ENCODE measurements at places on chromosomes 1 and 21.

DNA sequence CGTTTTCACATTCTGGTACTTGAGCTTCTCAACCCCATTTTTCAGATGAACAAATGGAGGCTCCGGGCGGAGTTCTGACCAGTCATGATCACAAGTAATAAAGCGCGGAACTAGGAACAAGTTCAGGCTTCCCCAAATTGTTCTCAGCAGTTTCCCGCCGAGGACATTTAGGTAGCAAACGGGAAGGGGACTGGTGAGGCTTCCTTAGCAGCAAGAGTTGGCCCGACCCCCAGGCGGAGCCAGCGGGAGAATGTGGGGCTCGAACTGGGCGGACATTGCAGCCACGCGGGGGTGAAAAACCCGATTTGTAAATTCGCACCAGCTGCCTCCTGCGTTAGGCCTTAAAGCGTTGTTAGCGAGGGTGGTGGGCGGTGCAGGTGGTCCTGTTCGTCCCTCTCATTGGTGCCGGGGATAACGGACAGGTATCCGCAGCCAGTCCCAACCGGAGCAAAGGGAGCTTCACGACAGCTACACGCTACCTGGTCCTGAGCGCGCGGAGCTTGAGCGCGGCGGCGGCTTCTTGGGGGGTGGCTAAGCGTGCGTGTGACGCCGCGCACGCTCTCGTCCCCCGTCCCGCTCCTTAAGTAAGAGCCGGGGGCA, 15.3 kb downstream of the SEMA6C start:
- DNase-seq, result peak; percentile 78

DNA sequence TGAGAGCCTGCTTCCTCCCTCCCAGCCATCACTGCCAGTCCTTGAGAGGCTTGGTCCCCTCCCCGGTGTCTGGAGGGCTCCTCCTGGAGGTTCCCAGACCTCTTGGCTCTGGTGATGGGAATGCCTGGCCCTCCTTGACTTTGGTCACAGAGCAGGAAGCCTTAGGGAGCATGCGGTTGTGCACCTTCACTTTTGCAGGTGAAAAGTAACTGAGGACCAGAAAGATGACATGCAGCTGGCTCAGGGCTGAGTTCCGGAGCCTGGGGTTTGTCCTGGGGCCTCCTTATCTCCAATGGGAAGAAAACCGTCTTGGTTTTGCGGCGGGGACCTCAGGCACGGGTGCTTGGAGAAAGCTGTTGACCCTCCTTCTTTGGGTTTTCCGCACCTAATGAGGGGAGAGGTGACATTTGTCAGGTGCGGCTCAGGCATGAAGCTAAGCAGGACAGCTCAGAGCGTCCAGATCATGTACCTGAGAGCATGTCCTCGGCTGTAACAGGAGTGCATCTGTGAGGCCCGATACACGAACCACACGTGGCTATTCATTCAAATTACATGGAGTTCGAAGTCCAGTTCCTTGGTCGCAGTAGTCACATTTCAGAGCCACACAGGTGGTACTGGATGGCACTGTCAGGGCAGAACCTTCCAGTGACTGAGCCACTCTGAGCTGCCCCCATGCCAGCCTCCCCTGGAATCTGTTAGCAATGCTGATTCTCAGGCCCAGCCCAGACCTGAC, 608 bp upstream of the MX2 start:
- DNase-seq, result no peak

GRCh38 chr1:178183796-178184195, 89.9 kb downstream of the RASAL2 start:
- no peak for DNase-seq

DNA sequence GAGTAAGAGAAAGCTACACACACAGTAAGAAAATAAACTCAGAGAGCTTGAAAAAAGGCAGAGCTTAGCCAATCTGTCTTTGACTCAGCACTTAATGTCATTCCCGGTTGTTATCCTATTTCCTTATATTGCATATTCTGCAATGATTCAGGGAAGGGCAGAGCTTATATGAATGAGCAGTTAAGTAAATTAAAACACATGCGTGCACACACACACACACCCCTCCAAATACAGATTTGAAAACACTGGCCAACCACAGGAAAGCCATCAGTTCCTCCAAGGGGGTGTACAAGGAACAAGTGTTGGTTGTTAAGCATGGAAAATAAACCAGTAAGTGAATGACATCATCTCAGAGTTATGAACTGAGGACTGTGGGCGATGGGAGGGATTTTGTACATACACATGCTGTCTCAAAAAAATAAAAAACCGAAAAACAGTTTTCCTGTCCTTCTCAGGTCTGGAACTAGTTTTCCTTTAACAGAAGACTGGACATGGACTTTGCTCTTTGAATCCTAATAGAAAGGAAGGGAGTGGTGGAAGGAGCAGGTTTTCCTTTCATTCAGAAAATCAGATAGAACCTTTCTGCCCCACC, 1.0 kb downstream of the IQGAP3 start:
- no peak for DNase-seq

GRCh38 chr1:221672965-221673364, 68.9 kb downstream of the DUSP10 start:
- no peak for DNase-seq

DNA sequence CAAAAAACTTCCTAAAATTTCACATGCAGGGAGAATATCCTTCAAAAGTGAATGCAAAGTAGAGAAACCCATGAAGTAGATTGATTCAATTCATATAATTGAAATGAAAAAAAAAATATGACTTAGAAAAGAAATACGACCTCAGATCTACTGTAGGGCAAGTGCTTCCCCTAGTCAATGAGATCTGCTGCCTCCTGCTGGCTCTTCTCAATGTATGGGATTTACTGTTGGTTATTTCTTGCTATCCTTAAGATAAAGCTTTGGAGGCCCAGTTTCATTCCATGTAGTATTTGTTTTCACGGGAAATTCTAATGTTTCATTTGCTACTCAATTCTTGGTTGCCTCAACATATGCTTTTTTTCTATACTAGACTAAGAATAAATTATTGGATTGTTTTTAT, 46.2 kb downstream of the ZNF648 start:
- DNase-seq, result no peak

GRCh38 chr1:223008808-223009207, 134.2 kb downstream of the TLR5 start:
- no peak for DNase-seq

DNA sequence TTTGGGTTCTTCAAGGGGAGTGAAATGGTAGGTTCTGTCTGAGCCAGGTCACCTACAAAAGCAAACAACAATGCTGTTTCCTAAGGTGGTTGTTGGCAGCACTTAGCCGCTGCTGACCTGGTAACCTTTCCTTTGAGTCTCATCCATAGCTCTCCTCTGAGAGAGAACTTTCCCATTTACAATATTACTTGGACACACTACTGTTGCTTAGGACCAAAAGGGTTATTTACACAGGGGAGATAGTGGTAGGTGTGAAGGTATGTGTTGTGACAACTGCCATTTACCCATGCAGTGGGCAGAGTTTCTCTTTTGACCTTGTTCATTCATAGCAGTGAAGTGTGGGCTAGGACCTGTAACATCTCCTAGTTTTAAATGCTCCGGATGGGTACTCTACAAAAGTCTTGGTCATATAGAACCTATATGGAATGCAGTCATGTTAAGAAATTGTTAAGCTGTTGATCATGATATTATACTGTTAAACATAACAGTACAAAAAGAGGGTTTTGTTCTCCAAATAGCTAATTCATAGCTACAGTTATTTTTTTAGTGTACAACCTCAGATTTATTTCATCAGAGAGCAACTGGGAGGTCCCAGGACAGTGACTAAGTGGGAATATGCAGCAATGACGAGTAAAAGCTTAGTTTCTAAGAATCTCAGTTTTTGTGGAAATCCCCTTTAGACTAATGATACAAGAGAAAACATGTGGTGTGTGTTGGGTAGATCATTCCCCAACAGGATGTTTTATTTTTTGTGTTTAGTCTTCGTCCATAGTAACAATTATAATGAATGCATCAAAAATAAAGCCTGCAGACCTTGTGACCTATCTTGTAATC, 219.7 kb downstream of the NFIA start:
- no peak for DNase-seq

GRCh38 chr1:196933531-196934189, 9.9 kb upstream of the CFHR2 start:
- no peak for DNase-seq

DNA sequence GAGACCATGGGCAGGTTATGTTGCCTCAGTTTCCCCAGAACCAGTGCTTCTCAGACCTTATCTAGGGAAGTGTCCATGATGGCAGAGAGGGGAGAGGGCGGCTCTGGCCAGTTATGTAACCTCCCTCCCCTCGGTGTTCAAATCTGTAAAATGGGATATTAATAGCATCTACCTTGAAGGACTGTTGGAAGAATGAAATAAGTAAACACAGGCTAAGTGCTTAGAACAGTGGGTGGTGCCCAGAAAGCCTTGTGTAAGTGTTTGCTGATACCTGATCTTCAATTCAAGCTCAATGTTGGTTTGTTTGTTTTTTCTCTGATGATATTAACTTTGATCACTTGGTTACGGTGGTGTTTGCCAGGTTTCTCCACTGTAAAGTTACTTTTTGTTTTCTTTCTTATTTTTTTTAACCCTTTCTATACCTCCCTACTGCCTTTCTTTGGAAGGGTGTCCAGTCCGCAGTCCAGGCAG, 34.9 kb downstream of the EPHA2 start:
- no peak for DNase-seq

GRCh38 chr21:38229260-38229877, 27.4 kb upstream of the KCNJ15 start:
- no peak for DNase-seq

DNA sequence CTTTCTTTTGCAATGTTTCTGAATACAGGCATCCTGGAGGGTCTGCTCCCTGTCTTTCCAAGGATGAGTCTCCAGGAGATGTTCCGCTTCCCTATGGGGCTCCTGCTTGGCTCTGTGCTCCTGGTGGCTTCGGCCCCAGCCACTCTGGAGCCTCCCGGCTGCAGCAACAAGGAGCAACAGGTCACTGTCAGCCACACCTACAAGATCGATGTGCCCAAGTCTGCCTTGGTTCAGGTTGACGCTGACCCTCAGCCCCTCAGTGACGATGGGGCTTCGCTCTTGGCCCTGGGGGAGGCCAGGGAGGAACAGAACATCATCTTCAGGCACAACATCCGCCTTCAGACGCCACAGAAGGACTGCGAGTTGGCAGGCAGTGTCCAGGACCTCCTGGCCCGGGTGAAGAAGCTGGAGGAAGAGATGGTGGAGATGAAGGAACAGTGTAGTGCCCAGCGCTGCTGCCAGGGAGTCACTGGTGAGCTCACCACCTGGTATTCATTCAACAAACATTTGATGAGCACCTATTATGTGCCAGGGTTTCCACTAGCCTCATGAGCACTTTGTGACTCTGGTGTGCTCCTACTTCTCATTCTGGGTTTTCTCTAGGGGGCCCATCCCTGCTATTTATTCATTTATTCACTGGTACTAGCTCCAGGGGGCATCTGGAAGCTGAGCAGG, 9.9 kb downstream of the TNN start:
- no peak for DNase-seq

- DNase-seq, result no peak
These were observed 15.4 kb downstream of the KCNH1 start for GRCh38 chr1:211118407-211119102.

DNA sequence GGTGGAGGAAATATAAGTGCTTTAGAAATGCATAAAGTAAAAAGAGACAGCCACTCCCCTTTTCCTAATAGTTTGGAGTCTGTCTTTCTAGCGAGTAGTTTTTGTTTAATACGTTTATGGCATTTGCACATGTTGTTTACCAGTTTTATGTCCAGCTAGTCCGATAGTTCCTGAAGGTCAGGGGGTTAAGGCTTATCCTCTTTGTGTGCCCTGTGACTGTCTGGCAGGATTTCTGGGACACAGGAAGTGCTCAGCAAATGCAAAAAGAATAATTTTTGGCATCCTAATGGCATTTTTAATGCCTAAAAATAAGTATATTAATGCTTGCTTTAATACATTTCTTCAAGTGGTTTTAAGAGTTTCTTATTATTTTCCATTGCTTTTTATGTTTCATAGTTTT, 58.4 kb downstream of the DYRK1A start:
- no peak for DNase-seq

DNA sequence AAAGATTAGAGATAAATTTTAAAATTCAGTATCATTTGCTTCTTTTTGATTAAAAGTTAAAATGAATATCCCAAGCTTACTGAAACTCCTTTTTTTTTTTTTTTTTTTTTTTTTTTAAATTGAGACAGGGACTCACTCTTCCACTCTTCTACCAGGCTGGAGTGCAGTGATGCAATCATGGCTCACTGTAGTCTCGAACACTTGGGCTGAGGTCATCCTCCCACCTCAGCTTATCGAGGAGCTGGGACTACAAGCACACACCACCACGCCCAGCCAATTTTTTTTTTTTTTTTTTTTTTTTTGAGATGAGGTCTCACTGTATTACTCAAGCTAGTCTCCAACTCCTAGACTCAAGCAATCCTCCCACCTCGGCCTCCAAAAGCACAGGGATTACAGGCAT, 92.1 kb upstream of the RGS18 start:
- no peak for DNase-seq

DNA sequence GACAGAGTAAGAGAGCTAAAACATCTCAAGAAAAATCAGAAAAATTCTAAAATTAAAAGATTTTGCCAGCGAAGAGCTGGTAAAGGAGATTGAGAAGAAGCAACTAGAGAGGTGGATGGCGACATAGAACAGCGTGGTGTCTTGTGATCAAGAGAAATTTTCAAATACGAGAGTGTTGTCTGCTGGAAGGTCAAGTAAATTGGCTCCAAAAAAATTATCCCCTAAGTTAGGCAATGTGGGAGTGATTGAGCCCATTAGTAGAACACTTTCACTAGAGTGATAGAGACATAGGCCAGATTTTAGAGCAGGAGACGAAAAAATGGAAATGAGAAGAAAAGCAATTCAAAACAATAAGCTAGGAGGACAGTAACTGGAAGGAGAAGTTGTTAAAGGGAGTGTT, 94.3 kb upstream of the MPC2 start:
- no peak for DNase-seq

DNA sequence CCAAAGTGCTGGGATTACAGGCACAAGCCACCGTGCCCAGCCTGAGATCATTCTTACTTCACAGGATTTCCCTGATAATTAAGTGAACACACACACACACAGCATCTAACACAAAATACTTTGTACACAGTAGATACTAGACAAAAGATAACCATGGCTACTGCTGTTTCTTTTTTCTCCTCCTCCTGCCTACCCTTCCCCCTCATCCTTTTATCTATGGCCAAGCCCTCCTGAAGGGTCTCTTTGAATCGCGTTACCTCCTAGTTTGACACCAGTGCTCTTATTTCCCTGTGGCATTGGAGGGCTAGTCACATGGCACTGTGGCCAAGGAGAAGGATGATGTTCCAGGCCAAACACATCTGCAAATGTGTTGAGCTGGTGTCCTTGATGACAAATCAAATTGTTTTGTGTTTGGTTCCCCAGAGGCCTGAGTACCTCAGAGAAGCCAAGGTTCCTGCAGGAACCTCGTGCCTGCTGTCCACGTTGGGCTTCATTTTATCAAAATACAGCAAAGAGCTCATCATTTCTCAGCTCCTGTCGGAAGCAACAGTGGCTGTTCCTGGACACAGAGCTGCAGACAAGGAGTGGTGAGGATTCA, 20.6 kb downstream of the NDUFS5 start:
- DNase-seq, result no peak

GRCh38 chr1:156060937-156061636, at the start of gene RAB25:
TSS of gene RAB25 (plus strand) at chr1:156061160. CDS start at chr1:156061401, 241 bp downstream.
- DNase-seq, result no peak

- no peak for DNase-seq
These were observed 290.5 kb upstream of the PROX1 start for GRCh38 chr1:213697192-213697802.

All from natural killer cell treated with Interleukin-12 subunit alpha and Interleukin-12 subunit beta and Interleukin-15 and Interleukin-18, amount 100 ng/mL, for 72 hours (primary cell).